SK-N-DZ (cell line): ENCODE measurements at places on chromosomes 11 and 22.

DNA sequence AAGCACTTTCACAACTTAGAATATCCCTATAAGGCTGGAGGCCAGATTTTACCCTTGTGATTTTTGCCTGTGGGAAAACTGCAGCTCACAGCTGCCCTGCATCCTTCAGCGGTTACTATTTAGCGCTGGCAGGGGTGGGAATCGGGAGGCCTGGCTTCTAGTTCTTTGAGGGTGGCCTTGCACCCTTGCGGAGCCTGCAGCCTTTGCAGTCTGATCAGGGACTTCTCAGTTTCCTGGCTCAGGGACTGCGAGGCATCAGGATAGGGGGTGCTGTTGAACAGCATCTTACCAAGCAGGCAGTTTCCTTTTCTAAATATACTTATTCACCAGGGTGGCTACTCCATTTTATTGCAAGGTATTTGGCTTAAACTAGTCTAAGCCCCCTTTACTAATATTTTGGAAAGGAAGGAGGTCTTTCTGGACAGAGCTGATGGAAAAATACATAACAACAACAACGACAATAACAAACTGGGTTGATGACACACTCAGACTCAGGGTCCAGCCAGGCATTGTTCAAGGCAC, 2.9 kb upstream of the APOA1 start:
- no peak for DNase-seq

DNA sequence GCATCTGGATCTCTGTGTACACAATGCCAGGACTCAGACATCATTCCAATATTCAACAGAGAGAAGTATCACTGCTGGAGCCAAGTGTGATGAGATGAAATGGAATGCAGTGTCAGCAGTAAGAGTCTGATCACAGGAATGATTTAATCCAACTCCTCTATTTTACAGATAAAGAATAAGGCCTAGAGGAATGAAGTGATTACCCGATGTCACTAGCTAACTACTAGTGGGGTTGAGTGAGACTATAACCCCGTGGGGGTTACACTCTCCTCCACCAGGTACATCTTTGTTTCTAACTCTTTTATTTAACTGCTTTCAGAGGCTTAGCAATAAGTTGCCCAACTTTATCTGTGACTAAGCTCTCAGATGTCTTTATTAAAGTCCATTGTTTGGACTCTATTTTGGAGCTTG, 94.2 kb upstream of the FAT3 start:
- DNase-seq, result no peak

- no peak for DNase-seq
These were observed 28.9 kb downstream of the CUL5 start for GRCh38 chr11:108037636-108038035.

- DNase-seq, result peak; percentile 94
These were observed 23.6 kb downstream of the HIRA start for GRCh38 chr22:19407649-19408606.
